Fibroblast of skin of abdomen (primary cell): ENCODE measurements at places on chromosomes 6 and 20.

GRCh38 chr6:26029857-26030653 lies 57.2 kb upstream of the HFE start:
- DNase-seq: no peak

GRCh38 chr6:138559143-138559542 lies 59.8 kb upstream of the NHSL1 start:
- no peak for DNase-seq

GRCh38 chr6:95318137-95318536 lies 259.2 kb upstream of the MANEA start:
- DNase-seq: no peak

GRCh38 chr6:47628448-47629272 lies 69.7 kb upstream of the ADGRF4 start:
- DNase-seq: no peak

DNA sequence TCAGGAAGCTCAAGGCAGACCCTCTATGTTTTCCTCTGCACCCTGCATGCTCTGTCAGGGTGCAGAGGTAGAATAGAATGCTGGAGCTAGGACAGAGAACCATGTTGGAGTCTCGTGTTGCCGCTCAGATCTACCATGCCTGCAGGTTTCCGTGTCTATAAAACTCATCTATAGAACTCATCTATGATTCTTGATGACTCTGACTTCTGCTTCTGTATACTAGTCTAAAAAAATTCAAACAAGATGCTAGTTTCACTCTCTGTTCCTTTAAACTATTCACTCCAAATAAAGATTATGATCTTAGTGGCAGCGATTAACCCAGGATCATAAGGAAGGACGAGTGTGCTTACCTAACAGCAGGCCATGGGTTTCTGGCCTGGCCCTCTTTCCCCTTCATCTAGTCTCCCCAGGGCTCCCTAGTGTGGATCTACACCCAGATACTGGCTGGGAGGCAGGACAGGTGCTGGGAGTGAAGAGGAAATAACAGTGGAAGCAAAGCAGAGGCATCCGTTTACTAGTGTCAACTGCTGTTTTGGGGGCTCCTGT lies 162.7 kb upstream of the SUPT3H start:
- no peak for DNase-seq

DNA sequence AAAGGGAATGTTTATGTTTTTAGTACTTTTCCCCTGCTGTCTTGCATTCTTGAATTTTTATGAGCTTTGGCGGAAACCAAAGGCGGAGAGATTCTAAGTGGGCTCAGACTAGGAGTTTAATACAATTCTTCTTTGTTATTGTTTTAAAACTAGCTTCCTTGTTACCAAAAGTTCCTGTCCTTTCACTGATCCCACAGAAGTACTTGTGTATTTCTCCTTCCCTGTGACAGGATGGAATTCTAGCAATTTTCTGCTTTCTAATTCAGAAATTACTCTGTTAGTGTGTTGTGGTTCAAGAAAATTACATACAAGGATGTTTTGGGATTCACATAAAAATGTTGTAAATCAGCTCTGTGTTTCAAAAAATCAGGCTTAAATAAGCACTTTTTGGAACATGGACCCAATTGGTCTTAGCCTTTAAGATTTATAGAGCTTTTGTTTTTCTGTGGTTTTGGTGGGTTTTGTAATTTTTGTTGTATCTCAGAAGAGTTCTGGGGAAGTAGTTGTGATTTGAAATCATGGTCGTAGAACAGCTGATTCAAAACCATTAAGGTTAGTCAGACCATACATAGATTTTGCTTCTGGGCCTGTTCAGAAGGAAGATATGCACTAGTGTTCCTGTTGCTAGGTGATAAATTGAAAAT lies 17.6 kb upstream of the CTAGE9 start:
- DNase-seq: peak; percentile 61

GRCh38 chr20:32678948-32679347 lies 5.2 kb upstream of the C20orf203 start:
- DNase-seq: peak; percentile 44

DNA sequence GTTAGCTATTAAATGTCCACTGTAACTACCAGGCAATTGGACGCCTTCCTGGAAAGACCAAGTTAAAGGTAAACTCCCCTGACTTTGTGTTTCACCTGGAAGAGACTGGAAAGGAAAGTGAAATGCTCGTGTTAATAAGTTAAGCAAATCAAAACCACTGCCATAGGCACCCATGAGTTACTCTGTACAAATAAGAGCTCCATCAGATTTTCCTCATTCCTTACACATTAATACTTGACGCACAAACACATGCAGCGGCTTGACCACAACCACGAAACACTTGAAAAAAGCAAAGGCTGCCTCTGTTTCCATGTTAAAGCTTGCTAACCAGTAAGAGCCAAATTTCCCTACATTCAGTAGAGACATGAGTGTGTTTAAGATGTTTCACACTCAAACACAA lies 19.8 kb downstream of the GCM1 start:
- peak; percentile 21 for DNase-seq

DNA sequence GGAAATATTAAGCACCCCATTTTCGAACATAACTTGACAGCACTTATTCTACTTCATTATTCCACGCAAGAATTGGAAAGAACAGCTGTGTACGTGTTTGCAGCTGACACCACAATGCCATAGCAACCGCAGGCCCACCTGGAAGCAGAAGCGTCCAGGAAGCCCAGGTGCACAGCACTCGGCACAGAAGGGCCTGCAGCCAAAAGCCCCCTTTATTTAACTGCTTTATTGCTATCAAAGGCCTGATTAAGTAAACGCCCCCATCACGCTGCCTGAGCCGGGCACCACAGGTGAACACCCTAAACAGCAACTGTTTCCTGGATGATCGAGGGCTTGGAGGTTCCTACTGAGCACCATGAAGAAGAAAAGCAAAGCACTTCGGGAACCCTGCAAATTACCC lies 6.3 kb downstream of the TAF4 start:
- DNase-seq: no peak

- DNase-seq: peak; percentile 59
These were observed 43.3 kb downstream of the GTF2H5 start for GRCh38 chr6:158211273-158212055.

DNA sequence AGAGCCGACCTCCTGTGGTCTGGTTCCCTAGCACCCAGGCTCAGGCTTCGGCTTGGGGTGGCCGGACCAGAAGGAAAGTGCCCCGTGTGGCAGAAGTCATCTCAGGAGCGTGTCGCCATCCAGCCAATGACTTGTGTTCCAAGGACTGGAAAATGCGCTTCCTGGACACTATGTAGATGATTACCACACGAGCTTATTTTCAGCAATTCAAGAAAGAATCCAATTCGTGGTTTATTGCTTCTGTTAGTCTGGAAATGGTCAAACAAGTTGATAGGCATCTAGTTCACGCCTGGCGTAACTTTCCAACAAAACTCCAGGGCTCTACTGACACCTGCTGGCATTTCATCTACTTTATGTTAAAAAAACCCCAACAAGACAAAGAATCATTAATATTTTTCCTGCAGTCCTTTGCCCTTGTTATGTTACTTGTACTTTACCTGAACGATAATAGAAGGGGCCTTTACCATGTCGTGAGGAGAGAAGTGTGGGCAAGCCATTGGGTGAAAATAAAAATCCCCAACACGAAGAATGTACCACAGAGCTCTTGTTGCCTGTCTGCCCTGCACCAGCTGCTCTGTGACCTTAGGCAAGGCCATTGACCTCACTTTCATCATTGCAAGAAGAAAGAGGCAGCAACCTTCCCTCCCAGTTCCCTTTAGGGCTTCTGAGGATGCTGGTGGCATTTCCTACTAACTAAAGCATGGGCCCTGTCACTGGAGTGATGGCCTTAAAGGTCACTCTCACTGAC lies 154.7 kb upstream of the LAMP5 start:
- DNase-seq: peak; percentile 75

DNA sequence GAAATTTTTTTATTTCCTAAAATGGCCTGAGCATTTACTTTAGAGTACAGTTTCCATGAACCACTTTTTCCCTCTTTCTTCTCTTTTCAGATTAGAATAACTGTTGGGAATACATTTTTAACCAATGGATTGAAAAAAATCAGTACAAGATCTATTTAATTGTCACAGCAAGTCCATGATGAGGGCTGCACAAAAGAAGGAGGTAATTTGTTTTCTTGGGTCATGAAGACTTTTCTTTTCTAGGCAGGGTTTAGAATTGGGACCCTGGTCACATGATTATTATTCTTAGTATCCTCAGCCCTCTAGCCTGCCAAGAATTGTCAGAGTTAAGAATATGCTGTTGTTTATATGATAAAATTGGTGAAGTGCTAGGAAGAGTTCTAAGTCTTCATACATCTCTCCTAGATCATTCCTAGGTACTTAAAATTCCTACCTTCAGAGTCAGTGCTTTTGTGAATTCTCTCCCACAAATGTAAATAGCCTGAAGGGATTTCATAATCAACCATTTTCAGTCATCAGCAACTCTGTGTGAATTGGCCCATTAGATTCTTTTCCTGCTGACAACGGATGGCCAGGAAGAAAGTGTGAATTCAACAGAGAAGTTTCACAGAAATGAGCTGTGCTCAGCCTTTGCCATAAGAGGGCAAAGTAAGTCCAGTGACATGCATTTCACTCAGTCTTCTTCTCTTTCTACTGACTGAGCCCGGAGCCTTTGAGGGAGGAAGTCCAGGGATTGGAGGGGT lies 32.4 kb upstream of the TPBG start:
- peak; percentile 60 for DNase-seq

- no peak for DNase-seq
These were observed 77.8 kb downstream of the BACH2 start for GRCh38 chr6:90218959-90219208.

- DNase-seq: no peak
These were observed 19.5 kb upstream of the SRSF3 start for GRCh38 chr6:36574679-36575078.

DNA sequence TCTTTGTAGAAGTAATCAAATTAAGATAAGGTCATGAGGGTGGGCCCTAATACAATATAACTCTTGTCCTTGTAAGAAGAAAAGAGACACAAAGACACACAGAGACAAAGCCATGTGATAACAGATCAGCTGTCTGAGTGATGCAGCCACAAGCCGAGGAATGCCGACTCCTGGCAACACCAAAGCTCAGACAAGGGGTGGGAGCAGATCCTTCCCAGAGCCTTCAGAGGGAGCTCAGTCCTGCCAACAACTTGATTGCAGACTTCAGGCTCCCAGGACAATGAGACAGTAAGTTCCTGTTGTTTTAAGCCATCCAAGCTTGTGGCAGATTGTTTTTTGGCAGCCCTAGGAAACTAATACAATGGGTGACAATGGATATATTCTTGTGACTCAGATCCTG lies 325.0 kb upstream of the AGPAT4 start:
- no peak for DNase-seq

- DNase-seq: peak; percentile 90
These were observed 861.1 kb downstream of the DHX35 start for GRCh38 chr20:39823224-39823623.

DNA sequence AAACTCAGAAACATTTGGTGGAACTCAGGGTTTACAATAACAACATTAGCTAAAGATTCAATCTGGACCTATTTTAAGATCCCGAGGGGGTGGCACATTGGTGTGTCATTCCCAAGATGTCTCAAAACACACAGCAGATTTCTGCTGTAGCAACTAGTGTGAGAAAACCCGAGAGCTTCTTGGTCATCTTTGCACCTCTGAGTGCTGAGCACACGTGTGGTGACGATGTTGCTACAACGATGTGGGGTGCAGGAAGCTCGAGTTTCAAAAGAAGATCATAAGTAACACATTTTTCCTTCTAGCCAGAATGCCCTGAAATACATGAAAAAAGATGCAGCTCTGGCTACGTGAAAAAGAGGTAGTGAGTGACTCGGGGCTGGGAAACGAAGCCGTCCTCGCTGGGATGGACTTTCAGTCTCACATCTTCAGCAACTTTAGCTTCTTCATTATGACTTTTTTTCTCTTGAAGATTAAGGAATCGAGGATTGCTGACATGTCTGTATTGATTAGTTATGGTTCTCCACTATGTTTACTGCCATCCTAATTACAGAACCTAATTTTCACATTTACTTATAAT lies 1.5 kb downstream of the RAMACL start:
- peak; percentile 32 for DNase-seq

DNA sequence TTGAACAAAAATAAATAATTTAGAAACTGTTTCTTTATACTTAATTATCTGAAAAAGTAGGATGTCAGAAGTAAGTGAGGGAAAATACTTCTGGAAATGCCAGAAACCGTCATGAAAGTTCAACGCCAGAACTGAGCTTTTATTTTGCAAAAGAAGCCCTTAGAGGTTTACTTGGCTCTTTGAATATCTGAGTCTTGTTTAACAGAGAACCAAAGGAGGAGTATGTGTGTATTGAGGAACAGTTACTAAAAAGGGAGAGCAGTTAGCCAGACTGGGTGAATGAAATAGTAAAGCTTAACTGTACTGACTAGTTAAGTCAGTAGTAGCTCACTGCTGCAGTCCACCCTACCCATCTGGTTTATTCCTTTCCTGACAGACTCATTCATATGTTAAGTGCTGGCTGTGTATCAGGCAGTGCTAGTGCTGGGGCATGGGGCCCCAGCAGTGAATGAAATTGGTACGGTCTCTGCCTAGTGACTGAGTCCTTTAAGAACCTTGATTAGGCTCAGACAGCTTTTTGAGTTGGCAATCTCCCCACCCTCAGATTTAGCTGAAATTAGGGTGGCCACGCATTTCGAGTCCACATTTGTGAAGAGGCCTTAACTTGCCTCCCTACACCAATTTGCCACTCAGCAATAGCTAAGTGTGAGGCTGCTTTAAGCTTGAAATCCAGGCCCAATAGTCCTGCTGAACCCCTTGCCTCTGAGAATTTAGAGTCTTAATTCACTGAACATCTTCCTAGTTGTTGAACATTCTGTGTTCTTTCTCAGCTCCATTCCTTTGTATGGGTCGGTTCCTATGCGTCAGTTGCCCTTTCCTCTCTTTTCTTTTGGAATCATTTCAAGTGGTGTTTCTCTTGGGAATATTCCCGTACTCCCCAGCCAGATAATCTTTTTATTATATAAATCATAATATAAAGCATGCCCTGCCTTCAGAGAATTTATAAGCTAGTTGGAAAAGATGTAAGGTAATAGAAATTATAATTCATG lies 20.2 kb downstream of the MAP3K4 start:
- DNase-seq: no peak

GRCh38 chr6:17966451-17966850 lies 21.0 kb downstream of the KIF13A start:
- DNase-seq: no peak

DNA sequence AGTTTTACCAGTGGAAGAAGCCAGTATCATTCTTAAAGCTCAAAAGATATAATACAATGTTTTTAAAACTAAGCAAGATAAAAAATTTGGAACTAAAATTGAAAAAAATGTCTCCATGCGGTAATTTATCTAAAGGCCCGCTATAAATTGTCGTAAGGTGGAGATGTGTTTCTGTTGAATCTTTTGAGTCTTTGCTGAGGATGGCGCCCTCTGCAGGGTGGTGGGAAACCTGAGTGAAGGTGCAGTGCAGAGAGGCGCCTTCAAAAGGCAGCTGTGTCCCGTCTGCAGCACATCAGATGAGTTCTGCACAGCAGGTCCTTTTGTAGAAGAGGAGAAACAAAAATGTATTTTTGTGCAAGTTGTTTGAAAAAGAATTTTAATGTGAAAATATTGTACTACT lies 29.4 kb upstream of the KIF25 start:
- DNase-seq: no peak

GRCh38 chr6:54310377-54311152 lies 2.3 kb downstream of the TINAG start:
- DNase-seq: no peak
